Mammary epithelial cell (primary cell): ENCODE measurements at places on chromosomes 7 and 10. TPM values are rescaled to one million over a fixed set of nuclear protein-coding genes. Genes with fewer than 3 reads are reported as not detected.

DNA sequence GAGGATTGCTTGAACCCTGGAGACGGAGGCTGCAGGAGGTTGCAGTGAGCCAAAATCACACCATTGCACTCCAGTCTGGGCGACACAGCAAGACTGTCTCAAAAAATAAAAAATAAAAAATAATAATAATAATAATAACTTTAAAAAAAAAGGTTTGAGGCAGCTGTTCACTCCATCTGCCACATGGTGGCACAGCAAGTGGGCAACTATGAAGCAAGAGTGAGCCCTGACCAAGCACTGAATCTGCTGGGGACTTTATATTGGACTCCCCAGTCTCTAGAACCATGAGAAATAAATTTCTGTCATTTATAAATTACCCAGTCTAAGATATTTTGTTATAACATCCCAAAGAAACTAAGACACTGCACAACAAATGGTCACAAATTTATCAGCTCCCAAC lies 14.6 kb upstream of the BRI3 start:
- DNase-seq, result no peak

DNA sequence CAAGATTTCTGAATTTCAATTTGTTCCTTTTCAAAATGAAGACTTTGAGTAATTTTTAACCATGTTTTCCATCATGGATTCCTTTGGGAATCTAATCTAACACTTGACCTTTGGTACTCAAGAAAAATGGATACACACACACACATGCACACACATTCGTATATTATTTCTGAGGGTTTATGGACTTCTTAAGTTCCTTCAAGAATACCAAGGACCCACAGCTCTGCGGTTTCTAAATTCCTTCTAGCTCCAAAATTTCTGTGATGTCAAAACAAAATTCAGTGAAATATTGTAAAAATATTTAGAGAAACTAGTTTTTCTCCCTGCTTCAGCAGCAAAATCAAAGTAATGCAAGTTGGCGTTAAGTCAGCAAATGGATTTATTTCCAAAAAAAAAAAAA lies 98.3 kb upstream of the FAM13C start:
- no peak for DNase-seq

GRCh38 chr10:121579656-121580055 lies 18.6 kb downstream of the FGFR2 start:
- peak; percentile 72 for DNase-seq

DNA sequence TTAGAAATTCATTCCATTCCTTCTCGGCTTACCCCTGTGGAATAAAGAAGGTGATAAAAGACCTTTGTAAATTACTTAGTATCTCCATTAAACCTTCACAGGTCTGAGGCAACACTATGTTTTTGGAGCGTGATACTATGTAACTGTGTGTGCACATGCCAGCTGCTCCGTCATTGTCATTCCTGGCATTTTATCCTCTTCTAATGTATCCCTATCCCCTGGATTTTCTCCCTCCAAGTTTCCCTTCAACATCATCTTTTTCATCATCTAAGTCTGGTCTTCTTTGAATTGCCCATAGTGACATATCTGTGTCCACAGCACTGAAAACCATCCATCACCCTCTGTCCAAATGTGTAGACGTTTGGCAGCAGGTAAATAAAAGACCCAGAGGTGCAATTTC lies 125.7 kb downstream of the TEX36 start:
- DNase-seq, result no peak

DNA sequence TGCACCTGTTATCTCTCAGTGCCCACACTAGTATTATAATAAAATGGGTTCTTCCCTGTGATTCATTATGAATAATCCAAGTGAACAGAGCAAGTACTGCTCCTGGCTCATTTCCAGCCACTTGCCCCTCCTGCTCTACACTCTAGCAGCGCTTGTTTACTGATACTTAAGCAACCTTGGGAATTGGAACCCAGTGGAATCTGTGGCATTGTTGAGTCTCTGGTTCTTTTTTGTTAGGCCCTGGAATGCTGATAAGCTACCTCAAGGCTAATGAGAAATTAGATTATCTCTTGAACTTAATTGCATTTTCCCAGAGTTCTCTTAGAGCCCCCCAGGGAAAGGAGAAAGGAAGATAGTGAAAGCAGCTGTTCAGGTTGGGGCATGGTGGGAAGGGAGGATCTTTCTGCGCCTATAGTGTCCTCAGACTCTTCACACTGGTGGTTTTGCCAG lies 34.0 kb downstream of the PRKAR2B start:
- peak; percentile 24 for DNase-seq

DNA sequence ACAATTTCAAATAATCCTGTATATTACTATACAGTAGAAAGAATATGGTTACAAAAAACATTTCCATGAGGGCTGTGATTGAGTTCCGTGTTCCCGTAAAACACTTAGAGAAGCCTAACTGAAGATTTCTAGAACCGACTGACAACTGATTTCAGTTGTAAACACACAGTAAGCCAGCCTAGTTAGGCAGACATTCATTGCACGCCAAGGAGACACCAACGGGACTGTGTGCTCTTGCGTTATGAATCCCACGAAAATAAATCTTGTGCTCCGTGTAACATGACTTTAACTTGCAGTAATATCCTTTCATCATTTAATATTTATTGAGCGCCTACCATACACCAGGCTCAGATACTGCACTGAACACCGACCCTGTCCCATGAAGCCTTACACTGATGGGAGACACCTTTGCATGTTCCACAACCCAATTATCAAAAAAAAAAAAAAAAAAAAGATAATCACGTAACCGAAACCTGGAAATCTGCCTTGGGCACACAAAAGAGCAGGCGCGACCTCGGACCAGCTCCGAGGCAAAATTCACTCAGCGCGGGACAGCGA lies 420 bp upstream of the KLHL7 start:
- DNase-seq, result no peak

DNA sequence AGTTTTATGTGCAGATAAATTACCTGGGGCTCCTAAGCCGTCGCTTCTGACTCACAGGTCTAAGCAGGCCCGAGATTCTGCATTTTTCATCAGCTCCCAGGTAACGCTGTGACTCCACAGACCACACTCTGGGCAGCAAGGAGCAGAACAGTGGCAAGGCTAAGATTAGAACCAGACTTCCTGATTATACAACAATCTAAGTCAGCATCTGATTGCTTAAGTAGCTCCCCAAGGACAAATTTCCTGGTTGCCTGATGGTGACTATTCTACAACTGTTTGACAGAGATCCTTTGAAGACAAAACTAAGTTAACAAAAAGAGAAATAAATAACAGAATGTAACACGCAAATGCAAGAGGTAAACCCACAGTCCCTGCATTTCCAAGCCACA lies 69.0 kb downstream of the CREB3L2 start:
- DNase-seq, result peak; percentile 90

The CUEDC2 gene
- 32.0 TPM for total RNA-seq

The PNLIP gene
- total RNA-seq, result not detected

The PDE6C gene
- total RNA-seq, result not detected

The SDK1 gene
- total RNA-seq, result 24.5 TPM

The EN2 gene
- 0.26 and 0.43 TPM in 2 replicates for total RNA-seq

The EGFR gene
- 534 and 813 TPM in 2 replicates for total RNA-seq

The NPC1L1 gene
- not detected in 2 replicates for total RNA-seq
